ENCODE measurements at places on chromosomes 1 and 21.

DNA sequence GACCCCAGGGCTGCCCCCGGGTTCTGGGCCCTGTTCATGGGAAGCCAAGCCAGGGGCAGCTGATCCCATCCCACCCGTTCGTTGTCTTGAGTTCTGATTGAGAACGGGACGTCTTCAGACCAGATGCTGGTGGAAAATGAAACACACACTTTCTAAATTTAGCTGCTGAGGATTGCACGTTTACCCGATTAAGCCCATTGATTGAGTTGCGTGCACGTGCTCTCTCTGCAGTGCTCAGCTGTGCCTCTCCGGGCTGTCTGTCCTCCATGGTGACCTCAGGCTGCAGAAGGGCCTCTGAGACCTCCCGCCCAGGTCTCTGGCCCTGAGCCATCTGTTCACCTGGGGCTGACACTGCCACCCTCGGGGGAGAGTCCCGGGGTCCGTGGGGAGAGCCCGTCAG lies 27.0 kb upstream of the PEX10 start:
- no peak for DNase-seq

DNA sequence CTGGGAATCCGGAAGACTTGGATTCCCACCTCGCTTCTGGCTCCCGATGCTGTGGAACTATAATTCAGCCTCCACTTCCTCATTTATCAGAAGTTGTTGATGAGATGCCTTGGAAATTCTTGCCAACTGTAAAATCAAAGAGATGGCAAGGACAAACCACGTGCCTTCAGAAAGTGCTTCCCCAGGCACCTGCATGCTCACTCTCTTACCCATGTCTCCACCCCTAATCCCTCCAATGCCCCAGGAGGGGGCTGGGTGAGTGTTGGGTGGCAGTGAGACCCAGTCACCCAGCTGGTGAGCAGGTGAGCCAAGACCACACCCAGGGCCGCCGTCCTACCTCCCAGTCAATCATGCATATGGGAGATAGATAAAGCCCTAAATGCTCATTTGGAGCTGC lies 160.8 kb downstream of the PSMG1 start:
- DNase-seq = no peak

DNA sequence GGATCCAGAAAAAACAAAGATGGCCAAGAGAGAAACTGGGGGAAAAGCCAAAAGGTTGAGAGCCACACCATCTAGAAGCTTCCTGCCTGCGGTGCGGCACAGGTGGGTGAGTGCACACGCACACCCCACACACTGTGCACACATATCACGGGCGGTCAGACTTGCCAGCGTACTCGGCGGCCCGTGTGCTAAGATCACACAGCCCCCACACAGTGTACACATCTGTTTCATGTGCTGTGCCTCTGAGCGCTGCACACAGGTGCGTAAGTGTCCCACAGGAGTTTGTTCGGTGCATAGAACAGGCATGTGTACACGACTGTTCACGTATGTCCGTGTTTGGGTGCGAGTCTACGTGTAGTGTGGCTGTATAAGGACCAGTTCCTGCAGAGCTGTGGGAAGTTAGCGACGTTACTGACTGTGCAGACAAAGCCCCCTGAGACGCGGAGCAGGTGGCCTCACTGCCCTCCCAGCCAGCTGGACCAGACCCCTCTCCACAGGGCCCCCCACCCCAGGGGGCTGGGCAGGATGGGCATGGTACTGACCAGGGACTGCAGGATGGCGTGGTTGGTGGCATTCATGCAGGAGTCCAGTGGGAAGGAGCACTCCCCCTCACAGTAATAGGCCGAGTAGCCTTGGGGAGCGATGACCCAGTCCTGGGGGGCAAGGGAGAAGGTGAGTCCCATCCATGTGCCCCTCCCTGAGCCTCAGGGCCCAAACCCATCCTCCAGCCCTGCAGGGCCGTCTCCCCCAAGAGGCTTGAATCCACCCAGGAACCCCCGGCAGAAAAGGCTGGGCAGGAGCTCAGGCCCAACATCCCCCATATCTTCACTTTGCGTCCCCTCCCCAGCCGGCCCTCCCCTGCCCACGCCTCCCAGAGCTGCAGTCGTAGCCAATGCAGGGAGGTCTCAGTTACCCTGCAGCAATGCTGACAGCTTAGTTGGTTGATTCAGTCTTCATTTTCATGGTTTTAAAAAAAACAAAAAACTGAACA lies 8.3 kb downstream of the OXCT2 start:
- no peak for DNase-seq

DNA sequence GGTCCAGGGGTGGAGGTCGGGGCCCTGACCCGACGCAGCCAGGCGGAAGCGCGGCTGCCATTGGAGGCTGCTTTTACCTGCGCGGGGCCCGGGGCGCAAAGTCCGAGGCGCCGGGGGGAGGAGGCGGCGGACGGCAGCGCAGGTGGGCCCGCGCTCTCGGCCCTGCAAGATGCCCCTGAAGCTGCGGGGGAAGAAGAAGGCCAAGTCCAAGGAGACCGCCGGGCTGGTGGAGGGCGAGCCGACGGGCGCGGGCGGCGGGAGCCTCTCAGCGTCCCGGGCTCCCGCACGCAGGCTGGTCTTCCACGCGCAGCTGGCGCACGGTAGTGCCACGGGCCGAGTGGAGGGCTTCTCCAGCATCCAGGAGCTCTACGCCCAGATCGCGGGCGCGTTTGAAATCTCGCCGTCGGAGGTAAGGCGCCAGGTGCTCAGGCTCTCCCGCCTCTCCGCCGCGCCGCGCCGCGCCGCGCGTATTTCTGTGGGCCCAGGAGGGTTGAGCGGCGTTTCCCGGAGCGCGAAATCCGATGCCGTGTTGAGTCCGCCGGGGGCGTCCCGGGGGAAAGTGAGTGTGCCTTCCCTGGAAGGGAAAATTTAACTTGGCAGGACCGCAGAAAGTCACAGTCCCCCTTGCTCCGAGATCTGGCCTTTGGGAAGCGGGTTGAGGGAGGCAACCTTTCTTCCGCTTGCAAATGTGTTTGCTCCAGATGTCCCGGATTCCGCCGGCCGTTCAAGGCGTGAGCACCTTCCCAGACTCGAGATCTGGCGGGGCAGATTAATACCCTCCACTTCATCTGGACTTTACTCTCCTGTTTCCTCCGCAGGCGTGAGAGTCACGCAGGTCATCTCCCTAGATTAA lies at the start of gene GIPC2:
Gene GIPC2 (plus strand): TSS at position 41 of the 853 bp plus-strand sequence. CDS start 129 bp downstream, at position 170.
- peak; percentile 65 for DNase-seq

- DNase-seq = peak; percentile 37
Measured at GRCh38 chr21:43917515-43918384, 52.7 kb downstream of the AGPAT3 start.

- no peak for DNase-seq
Measured at GRCh38 chr1:156773607-156774006, 6.3 kb downstream of the PRCC start.

GRCh38 chr1:35120458-35121133 lies 41.4 kb downstream of the ZMYM1 start:
- no peak for DNase-seq

DNA sequence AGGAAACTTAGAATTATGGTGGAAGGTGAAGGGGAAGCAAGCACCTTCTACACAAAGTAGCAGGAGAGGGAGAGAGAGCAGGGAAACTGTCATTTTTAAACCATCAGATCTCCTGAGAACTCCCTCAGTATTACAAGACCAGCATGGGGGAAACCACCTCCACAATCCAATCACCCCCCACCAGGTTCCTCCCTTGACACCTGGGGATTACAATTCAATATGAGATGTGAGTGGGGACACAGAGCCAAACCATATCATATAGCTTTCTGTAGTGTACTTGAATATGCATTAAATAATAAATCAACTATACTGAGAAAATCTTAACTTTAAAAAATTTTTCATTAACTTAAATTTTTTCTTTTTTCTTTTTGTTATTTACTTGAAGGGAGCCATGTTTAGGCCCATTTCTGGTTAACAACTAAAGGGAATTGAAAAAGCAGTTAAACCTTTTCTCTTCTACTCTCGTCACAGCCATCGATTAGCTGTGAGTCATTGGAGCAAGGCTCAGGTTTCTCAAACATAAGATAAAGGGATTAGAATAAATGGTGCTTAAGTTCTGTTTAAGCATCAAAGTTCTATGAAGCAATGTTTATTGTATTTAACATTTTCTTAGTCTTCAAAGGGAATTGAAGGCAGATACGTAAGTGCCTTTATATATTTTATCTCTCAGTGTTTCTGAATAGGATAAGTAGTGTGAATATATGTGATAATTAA lies 72.2 kb upstream of the DPT start:
- no peak for DNase-seq

DNA sequence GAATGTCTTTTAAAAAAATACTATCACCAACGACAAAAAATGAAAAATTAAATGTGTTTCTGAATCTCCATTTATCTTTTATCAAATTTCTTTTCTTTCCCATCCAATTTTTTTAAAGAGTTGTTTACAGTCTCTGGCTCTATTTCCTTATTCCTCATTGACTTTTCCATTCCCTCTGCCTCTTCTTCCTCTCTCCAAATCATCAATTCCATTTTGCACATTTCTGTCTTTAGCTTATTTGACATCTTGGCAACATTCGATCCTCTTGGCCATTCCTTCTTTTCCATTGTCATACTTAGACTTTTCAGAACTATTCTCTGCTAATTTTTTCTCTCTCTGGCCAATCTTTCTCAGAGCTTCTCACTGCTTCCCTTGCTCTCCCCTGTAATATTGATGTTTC lies 497.6 kb downstream of the PLPP3 start:
- no peak for DNase-seq

DNA sequence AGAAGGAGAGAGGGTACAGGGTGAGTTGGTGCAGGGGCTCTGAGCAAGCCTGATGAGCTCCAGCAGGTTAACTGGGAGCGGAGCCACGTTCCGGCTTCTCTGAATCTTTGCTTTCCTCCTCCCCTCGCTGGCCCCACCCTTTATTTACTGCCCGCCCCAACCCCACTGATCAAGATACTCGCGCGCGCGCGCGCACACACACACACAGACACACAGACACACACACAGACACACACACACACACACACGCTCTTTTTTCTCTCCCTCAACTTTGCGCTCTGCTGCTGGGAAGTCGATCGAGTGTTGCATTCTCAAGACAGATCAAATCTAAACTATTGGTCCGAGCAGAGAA lies at the start of gene GRIK1:
Gene GRIK1 (minus strand): TSS at position 73 of the 352 bp plus-strand sequence.
- DNase-seq = no peak

DNA sequence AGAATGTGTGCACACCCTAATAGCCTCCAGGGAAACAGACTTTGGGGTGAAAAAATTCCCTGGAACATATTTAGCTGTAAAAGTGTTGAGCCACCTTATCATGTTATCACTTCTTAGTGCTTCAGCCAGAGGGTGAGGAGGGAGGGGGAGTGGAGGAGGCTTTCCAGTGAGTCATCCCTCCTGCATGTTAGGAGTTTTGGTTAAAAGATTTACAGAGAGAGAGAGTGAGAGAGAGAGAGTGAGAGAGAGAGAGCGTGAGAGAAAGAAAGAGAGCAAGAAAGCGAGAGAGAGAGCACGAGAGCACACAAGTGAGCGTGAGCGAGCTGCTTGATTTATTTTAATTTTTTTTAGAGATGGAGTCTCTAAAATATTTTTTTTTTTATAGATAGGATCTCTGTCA lies 13.5 kb upstream of the CACNA1E start:
- no peak for DNase-seq

- no peak for DNase-seq
Measured at GRCh38 chr1:24285231-24285630, 33.9 kb upstream of the GRHL3 start.

- DNase-seq = no peak
Measured at GRCh38 chr21:25509862-25510261, 97.4 kb downstream of the MRPL39 start.

DNA sequence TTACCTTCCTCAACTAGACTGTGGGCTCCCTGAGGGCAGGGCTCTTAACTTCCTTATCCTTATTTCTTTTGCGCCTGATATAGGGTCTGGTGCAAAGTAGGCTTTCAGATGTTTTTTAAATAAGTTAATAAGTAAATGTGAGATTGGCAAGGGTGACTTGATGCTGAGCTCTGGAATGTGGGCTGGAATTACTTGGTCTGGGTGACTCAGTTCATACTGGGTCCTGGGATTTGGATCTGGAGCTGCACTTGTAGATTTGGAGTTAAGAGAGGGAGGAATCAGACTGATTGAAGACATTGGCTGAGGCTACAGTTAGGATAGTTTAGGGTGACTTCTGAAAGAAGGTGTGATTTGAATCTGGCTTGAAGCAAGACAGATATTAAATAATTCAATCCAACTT lies 190.9 kb downstream of the GIPC2 start:
- DNase-seq = no peak

DNA sequence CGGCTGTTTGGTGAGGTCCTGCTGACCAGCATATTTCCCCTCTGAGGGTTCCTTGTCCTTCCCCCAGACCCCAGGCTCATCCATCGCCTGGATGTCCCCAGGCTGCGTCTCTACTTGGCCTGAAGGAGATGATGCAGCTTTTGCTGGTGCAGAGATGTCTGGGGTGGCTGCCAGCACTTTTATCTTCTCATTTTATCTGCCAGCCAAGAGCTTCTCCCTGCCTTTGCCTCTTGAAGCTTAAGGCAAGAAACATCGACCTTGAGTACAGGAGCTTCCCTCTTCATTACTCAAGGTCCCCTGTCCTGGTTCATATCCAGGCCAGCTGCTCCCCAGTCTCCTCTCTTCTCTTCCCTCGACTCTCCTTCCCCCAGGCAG lies 9.2 kb upstream of the H6PD start:
- DNase-seq = no peak

DNA sequence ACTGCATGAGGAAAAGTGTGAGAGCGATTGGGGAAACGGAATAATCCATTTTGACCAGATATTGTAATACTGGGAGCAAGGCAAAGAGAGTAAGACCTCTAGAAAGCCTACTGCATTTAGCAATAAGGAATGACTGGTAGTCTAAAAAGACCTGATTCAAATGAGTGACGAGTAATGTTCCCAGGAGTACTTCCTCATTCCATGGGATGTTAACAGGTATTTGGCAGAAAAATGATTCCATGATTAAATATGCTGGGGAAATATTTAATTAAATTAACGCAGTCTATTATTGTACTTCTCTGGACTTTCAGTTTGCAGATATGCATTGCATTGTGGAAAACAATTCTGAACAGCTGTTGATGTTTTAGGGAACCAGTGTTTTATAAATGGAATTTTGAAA lies 105.5 kb downstream of the RPE65 start:
- DNase-seq = no peak

DNA sequence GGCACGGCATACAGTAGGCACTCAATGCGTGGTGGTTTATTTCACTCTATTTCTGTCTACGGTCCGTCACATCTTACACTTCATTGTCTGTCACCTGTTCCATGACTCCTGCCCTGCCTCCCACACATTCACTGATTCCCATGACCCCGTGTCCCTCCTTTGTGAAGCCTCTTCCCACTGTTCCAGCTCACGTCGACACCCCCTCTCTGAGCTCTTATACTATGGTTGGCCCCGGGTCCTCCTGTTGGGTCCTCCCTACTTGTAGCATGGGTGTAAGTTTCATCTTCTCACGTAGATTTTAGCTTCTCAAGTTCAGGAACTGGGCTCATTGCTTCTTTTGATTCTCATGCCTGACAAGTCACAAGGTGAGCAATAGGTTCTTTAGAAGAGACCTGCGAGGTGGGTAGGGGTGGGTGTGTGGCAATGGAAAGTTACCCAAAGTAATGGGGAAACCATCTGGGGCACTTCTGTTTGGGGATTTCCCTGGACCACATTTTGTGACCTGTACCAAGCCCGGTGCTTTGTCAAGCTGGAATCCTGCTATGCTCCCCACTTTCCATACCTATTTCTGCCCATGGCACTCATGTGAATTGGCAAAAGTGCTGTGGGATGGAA lies 22.1 kb upstream of the IL10 start:
- no peak for DNase-seq

All from upper lobe of right lung (tissue), 1 donor.